T-cell (primary cell): ENCODE measurements at places on chromosomes 12 and 14.

DNA sequence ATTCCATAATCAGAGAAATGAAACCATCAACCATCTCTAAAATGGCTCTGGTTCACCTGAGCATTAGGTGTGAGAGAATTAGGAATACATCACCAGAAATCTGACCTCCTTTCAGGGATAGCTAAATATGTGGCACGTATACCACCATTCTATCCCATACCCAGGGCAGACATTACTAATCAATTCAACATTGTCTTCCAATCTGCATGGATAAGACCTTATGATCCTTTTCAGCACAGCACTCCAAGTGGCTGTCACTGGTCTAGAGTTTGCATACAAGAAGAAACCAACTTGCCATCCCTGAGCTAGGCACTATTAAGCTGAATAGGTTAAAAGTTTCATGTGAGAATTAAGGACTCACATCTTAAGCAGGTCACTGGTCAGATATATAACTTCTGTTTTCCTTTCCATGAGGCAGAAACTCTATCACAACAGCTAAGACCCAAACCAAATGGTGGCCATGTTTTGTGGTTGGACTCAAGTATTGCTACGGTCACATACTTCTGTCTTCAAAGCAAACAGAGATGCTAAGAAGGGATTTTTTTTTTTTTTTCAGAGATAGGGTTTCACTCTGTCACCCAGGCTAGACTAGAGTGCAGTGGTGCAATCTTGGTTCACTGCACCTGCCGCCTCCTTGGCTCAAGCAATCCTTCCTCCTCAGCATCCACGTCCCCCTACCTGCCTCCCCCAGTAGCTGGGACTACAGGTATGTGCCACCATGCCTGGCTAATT is 249.0 kb downstream of the DPF3 start:
- no peak for DNase-seq

DNA sequence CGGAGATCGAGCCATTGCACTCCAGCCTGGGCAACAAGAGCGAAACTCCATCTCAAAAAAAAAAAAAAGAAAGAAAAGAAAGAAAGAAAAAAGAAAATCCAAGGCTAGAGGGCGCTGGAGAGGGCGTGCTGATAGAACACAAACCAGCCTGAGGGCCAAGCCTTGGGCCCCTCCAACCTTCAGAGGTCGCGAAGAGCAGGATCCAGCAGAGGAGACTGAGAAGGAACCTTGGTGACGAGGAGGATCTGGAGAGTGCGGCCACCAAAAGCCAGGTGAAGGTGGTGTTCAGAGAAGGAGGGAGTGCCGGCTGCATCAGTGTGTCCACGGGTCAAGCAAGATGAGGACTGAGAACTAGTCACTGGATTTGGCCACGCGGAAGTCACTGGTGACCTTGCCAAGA is 4.1 kb upstream of the DYNC1H1 start:
- no peak for DNase-seq

GRCh38 chr12:39574378-39574777 is 45.2 kb downstream of the ABCD2 start:
- no peak for DNase-seq

- no peak for DNase-seq
Observed at GRCh38 chr12:30519535-30519934, 176.1 kb downstream of the IPO8 start.

DNA sequence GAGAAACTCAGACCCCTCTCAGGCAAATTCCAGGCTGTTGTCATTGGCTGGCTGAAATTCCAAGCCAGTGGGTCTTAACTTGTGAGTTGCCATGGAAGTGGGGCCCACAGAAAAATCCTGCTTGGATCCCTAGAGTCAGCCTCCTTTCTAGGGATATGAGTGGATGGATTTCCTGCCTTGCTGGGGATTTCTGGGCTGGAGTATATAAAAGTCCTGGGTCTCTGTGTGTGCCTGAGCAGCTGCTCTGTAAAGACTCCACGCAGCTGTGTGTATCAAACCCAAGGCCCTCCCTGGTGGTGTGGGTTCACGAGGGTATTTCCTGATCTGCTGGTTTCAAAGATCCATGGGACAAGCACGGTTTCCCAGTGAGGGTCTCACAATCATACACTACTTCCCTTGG is 1077.1 kb downstream of the SLC16A7 start:
- no peak for DNase-seq

DNA sequence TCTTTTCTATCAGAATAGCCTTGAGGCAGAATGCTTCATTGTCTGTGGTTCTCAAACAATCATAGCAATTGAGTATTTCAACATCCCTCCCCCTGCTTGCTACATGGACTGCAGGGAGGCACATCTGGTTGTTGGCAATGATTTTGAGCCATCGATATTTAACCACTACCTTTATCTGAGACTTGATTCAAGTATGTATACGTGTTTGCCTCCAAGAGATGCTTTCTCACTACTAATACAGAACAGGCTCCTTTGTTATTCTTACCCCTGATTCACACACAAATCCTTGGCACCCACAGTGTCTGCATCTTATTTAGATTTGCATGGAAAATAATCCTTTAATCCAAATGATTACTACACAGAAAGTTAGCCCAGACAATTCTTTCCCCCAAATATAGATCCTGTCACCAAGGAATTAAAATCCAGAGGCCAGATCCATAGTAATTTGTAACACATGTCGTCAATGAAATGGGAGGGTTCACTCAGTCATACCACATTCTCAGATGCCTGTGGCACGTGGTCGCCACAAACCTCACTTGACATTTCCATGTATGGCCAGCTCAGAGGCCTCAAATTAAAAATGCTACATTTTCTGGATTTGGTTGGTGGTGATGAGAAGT is 199.3 kb downstream of the ITPR2 start:
- no peak for DNase-seq

DNA sequence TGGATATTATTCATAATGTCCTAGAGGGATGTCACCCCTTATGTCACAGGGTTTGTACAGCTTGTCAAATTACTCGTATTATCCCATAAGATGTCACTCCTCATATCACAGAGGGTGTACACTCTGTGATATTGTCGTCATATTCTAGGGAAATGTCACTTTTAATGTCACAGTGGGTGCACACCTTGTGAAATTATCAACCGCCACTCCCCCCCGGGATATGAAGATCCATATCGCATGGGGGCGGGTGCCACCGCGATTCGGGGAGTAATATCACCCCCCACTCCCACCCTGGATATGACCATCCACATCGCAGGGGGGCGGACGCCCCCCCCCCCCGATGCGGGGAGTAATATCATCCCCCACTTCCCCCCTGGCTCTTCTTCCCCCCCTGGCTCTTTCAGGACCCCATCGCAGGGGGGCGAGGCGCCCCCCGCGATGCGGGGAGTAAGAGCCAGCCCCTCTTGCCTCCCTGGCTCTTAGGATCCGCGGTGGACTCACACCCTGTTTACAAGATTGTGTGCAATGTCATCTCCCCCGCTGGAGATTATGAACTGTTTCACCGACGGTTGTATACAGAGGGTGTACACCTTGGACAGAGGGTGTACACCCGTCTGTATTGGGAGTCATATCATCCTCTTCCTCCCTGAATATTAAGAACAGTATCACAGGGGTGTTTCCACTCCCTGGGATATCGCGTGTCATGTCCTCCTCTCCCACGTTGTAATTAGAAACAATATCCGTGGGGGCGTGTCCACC is 92.8 kb downstream of the FRMD6 start:
- no peak for DNase-seq

GRCh38 chr12:12747278-12747677 is 30.1 kb downstream of the CDKN1B start:
- DNase-seq: no peak

DNA sequence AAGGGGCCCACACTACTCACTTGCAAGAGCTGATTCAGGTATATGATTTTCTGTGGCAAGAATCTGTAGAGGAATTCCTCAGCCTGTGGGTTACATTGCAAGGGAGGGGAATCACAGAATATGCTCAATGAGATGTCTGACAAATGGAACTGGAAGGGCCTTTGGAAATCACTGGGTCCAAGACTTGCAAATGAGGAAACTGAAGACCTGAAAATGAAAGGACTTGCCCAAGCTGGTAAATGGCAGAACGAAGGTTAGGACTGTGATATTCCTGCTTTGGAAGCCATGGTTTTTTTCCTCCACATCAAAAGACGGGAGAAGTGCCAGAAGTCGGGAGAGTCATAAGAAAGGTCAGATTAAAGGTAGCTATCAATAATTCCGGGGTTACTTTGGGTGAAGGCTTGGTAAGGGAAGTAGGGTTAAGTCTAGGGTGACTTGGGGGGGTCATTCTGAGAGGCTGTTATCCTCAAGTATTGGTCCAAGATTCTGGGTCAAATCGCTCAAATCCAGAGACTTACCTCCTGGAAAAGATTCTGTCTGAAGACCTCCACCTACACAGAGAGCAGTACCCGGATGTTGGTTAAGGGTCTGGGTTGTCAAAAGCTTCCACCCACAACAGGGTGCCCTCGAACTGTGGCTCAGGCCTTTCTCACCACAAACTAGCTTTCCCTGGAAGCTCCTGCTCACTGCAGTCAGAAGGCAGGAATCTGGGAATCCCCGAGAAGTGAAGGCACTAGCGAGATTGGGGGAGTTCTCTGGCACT is 539 bp downstream of the PSME2 start:
- no peak for DNase-seq

DNA sequence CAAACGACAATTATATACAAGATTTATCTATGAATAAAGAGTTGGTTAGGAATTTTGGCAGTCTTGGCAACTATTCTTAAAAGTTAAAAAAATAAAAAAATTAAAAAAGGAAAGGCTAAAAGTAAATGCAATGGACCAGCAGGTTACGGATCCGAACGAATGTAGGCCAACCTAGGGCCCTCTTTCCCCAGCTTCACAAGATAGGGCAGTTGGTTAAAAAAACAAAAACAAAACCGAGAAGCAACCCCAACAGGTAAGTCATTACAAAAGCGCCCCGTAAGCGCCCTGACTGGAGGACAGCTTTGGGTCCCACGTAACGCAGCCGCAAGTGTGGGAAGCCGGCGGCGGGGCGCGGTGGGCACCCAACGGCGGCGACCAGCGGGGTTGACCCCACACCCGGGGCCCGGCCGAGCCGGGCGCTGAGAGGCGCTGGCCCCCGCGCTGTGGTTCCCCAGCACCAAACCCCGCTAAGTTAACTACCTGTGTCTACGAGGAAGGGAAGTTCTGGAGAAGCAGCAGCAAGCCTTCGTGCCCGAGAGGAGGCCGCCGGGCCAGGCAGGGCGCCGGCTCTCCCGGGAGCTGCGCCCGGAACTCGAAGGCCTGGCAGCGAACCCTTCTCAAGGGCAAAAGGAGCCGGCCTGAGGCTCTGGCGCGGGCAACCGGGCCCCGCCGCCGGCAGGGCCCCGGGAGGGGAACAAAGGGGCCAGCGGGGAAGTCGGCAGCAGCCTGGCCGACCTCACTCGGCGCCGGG is 882 bp downstream of the HECTD1 start:
- peak; percentile 19 for DNase-seq

- peak; percentile 88 for DNase-seq
Observed at GRCh38 chr14:91835920-91836843, 31.2 kb downstream of the TC2N start.

DNA sequence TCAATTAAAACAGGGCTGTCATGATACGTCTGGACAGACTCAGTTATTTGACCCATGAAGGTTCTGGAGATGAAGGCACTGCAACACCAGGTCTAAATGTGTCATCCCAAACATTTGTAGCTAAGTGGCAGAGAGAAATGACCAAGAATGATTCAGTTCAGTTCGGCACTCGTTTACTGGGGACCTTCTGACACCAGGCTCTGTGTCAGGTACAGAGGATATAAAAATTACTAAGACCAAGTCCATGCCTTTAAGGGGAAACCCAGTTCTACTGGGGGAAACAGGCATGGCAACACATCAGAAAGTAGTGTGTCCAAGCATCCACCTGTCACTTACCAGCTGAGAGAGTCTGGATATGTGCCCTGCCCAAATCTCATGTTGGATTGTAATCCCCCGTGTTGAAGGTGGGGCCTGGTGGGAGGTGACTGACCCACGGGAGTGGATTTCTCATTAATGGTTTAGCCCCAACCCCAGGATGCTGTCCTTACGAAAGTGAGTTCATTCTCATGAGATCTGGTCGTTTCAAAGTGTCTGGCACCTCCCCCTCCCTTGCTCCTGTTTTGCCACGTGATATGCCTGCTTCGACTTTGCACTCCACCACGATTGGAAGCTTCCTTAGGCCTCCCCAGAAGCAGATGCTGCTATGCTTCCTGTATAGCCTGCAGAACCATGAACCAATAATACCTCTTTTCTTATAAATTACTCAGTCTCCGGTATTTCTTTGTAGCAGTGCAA is 41.9 kb upstream of the BCL2L14 start:
- no peak for DNase-seq
